ENCODE measurements at places on chromosomes 5 and 9. TPM values are rescaled to one million over a fixed set of nuclear protein-coding genes. Genes with fewer than 3 reads are reported as not detected.

TBCA gene
- 114 TPM for total RNA-seq

FCN2 gene
- 0.67 TPM for total RNA-seq

DNA sequence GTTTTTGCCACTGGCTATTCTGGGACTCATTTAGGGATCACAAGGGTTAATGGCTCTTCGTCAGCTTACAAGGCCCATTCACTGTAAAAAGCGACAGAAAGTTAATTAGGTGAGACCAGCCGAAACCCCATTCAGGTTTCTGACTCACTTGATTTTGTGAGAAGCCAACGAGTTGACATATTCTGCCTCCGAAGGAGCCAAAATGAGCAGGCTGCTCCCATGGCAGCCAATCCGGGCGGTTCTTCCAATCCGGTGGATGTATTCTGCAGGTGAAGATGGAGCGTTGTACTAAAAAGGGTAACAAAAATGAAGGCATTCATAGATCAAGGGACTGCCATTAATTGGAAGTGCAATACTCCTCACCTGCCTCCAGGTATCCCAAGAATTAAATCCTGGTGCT lies 39.7 kb downstream of the DDX31 start:
- H3K27me3 ChIP-seq, result no peaks in the 10 kb centered on the region
- DNase-seq, result no peak
- no peak overlapping the region for H3K27ac ChIP-seq

GRCh38 chr5:151886546-151887275 lies 37.9 kb downstream of the GLRA1 start:
- no peaks in the 10 kb centered on the region for H3K36me3 ChIP-seq
- H3K27ac ChIP-seq, result no peak overlapping the region
- DNase-seq, result no peak
- no peaks in the 10 kb centered on the region for H3K27me3 ChIP-seq
- no peak overlapping the region for H3K4me3 ChIP-seq

- H3K27me3 ChIP-seq, result no peaks in the 10 kb centered on the region
- H3K36me3 ChIP-seq, result no peaks in the 10 kb centered on the region
- H3K27ac ChIP-seq, result no peak overlapping the region
Measured at GRCh38 chr9:123397975-123398374, 42.0 kb downstream of the CRB2 start.

Data from heart left ventricle (tissue), 16 donors.